Activated CD4-positive, alpha-beta memory T cell treated with anti-CD3 and anti-CD28 coated beads, Interleukin-2, amount 10 ng/mL, durations not matched to agents 7 days and 5 days (primary cell): ENCODE measurements at places on chromosomes 7 and 10.

DNA sequence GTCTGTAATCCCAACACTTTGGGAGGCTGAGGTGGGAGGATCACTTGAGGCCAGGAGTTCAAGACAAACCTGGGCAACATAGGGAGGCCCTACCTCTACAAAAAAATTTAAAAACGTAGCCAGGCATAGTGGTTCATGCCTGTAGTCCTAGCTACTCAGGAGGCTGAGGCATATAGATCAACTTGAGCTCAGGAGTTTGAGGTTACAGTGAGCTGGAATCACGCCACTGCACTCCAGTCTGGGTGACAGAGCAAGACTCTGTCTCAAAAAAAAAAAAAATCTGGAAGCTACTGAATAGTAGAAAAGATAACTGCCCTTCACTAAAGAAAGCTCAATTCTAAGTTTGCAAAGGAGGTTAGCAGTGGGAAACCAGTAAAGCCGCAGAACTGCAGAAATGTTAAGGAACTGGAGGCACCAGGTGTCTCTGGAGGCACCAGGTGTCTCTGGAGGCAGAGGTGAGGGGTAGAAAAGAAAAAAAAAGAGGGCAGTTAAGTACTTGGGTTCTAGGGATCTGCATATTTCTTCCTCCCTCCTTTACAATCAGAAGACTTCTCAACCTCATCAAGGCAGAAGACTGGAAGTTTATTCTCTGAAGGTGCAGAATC lies 56.5 kb downstream of the RNLS start:
- DNase-seq, result no peak

DNA sequence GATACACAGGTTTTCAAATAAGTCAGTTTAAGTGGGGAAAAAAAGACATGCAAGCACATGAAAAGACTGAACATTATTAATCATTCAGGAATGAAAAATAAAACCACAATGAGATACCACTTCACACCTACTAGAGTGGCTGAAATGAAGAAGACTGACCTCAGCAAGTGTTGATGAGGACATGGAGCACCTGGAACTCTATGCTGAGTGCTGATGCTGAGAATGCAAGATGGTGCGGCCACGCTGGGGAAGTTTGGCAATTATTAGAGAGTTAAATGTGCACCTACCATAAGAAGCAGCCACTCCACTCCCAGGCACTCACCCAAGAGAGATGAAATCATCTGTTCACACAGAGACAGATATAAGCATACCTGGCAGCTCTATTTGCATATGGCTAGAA lies 32.9 kb upstream of the ELFN1 start:
- DNase-seq, result no peak

GRCh38 chr7:143408686-143409561 lies at the start of gene EPHA1:
TSS of gene EPHA1 (minus strand) at chr7:143408856. CDS start at chr7:143408805, 51 bp downstream.
- peak; percentile 35 for DNase-seq

- no peak for DNase-seq
Measured at GRCh38 chr7:30521532-30521931, 16.9 kb upstream of the GGCT start.

- no peak for DNase-seq
Measured at GRCh38 chr7:11430841-11431240, 401.2 kb downstream of the THSD7A start.

DNA sequence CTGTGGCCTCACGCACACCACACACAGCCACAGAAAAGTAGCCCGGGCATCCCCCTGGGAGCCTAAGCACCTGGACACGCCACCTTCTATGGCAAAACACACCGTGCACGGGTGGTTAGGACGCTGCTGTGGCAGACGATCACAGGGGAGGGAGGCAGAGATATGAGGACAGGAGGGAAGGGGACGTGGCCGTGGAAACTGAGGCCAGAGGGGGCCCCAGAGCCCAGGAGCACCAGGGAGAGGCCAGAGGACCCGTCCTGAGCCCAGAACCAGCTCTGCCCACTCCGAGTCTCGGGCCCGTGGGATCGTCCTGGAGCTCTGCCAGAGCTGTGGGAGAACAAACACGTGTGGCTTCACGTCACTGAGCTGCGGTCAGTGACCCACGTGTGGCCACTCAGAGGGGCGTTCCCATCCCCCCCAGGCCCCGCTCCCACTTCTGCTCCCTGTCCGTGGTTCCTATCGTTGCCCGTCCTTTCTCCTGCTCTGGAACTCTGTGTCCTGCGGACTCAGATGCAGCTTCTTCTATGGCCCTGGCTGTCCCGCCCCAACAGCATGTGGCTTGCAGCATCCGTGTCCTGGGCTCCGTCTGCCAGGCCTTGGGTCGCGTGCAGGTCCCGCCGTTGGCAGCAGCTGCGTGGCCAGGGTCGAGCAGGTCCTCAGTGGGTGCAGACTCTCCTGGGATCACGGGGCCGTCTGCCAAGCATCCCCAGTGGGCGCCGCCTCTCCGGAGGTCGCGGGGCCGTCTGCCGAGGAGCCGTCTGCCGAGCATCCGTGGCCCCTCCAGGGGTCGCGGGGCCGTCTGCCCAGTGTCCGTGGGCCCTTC lies 31.0 kb downstream of the GET4 start:
- no peak for DNase-seq

- no peak for DNase-seq
Measured at GRCh38 chr10:98270073-98270740, 2.2 kb upstream of the LOXL4 start.

GRCh38 chr10:51063166-51063565 lies 11.1 kb upstream of the PRKG1 start:
- DNase-seq, result no peak

DNA sequence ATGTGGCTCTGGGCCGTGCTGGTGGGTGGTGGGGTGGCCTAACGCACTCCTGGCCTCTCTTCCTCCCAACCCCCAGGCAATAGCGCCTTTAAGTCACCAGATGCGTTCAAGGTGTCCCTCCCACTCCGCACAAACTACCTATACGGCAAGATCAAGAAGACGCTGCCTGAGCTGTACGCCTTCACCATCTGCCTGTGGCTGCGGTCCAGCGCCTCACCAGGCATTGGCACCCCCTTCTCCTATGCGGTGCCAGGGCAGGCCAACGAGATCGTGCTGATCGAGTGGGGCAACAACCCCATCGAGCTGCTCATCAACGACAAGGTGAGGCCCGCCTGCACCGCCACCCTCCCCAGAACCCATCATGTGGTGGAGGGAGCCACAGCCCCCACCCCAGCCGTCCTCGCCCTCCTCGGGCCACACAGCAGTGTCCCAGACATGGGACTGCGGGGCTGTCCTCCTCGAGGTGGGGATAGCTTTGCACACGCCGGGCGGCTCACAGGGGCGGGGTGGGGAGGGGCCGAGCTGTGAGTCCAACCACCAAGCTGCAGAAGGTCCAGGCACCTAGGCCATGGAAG lies 7.8 kb downstream of the NPTX2 start:
- no peak for DNase-seq

- DNase-seq, result no peak
Measured at GRCh38 chr10:53573498-53573897, 800.9 kb upstream of the MBL2 start.

- DNase-seq, result no peak
Measured at GRCh38 chr7:7704867-7705266, 13.5 kb downstream of the RPA3 start.

- DNase-seq, result no peak
Measured at GRCh38 chr7:157442456-157442855, 105.7 kb downstream of the DNAJB6 start.

- DNase-seq, result no peak
Measured at GRCh38 chr7:17654940-17655339, 285.4 kb downstream of the SNX13 start.

- no peak for DNase-seq
Measured at GRCh38 chr7:77954773-77955555, 156.4 kb downstream of the PHTF2 start.

DNA sequence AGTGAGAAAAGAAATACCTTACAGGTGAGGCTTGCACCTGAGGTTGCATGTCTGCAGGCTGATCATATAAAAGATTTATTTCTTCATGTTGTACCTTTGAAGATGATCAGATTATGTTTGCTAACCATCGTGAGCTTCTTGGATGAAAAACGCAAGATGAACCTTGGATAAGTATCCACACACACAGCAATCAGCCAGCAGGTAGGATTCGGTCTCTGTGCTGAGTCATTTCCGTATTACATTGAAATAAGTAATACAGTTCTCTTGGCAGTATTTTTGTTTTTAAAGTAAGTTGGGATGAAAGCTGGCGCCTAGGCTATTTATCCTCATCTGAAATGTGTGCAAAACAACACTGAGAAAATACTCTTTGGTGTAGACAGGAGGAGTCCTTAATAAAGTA lies 109.0 kb upstream of the PRKCQ start:
- no peak for DNase-seq

- no peak for DNase-seq
Measured at GRCh38 chr10:7547206-7547605, 119.6 kb downstream of the ITIH5 start.

- DNase-seq, result no peak
Measured at GRCh38 chr7:133911724-133912123, 215.4 kb upstream of the LRGUK start.

GRCh38 chr7:71424166-71425035 lies 292.5 kb downstream of the GALNT17 start:
- no peak for DNase-seq

DNA sequence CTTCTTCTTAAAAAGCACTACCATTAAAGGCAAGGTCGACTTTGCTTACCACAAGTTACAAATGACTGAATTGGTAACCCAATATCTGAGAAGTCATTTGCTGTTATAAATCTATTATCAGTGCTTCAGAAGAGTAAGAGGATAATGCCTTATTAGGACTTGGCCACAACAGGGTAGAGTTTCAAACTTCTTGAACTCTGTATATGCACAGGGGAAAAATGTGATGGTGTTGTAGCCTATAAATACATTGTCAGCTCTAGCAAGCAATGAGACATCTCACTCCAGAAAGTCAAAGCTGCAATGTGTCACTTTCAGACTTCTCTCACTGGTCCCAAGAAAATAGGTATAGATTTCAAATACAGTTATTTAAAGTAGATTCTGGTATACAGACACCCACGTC lies 9.3 kb downstream of the TFEC start:
- no peak for DNase-seq

GRCh38 chr7:5450549-5451327 lies 27.1 kb upstream of the TNRC18 start:
- peak; percentile 27 for DNase-seq

DNA sequence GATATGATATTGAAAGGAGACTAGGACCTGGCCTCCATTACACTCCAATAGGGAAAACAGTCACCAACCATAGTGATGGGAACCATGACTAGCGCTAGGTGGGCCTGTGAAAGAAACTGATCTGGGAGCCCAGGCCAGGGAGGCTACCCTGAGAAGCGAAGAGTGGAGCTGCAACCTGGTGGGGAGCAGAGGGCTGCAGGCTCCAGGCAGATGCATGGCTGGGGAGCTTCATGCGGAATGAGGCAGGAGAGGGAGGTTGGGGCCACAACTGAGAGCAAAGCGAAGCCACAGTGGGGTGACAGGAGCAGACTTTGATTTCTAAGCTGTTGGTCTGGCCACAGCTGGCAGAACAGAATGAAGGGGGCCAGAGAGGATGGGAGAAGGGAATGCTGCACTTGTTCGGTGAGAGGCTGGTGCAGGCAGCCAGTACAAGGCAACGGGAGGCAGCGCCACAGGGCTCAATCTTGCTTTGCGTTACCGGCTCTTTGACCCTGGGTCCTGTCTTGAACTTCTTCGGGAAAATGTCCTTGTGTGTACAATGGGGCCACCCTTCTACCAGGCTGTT lies 88.4 kb downstream of the TACC2 start:
- DNase-seq, result no peak

- no peak for DNase-seq
Measured at GRCh38 chr7:146826329-146826728, 709.7 kb downstream of the CNTNAP2 start.

- no peak for DNase-seq
Measured at GRCh38 chr10:81704596-81704995, 170.4 kb upstream of the NRG3 start.

GRCh38 chr10:49645871-49646870 lies 32.3 kb downstream of the CHAT start:
- no peak for DNase-seq

DNA sequence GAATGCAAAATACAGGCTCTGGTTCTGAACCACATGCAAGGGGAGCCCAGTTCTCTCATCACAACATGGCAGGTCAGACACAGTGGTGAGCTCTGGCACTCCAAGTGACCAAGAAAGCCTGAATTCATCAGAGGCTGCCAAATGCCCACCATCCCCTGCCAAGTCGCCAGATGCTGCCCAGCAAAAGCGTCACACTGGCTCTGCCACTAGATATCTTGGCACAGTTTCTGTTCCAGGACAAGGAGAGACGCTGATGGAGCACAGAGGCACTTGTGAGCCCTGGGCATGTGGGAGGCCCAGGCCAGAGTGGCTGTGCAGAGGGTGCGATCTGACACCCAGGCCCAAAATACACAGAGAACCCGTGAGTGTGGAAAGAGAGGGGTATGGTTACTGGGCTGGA lies 57.8 kb downstream of the GAD2 start:
- no peak for DNase-seq

DNA sequence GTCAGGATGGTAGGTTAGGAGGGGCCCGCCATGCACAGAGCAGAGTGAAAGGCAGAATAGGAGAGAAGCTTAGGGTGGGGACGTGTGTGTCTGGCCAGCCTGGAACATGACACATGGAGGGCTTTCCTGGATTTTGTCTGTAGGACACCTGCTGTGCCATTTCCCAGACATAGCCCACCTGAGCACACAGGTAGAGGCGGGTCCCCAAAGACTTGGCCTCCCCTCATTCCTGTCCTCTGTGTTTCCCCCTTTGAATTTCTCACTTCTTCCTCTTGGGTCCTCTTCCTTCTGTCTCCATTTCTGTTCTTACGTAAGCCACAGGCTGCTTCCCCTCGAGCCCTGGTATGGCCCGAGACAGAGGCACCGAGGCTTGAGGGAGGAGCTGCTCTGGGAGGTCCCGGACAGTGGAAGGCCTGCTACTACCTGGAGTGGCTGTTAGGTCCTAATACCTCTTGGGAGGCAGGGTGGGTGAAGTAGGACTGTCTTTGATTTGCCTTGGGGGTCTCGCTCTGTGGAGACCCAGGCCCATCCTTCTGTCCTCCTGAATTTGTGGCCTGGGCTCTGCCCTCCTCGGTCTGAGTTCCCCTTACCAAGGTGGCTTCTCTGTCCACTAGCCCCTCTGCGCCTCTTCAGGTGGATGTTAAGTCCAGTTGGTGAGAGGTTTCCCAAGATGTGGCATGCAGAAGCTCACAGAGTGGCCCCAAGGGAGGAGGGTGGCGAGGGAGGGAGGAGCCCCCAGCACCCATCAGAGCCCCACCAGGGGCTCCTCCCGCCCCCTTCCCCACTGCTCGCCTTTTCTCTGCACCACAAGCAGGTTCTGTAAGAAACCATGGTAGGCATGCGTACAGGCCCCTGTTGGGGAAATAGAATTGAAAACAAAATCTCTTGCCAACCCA lies 5.5 kb downstream of the ZNF775 start:
- DNase-seq, result no peak

DNA sequence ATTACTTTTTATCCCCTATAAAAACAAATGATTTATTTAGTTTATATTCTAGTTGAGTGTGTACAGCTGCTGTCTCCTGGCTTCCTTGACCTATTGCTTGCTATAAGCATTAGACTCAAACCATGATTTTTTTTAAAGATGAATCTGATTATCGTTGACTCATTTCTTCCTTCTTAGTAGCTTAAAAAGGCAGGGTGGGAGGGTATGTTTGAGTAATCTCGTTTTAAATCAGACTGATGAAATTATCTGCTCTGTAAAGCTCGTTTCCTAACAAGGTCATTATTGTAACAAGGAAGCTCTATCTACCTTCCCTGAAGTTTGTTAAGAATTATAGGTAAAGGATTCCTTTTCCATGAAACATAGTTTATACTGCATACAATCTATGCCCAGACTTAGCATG lies 276.3 kb upstream of the KCND2 start:
- no peak for DNase-seq

- DNase-seq, result no peak
Measured at GRCh38 chr10:77175631-77176222, 461.9 kb downstream of the KCNMA1 start.
